ENCODE measurements at places on chromosomes 7 and 10. TPM values are rescaled to one million over a fixed set of nuclear protein-coding genes. Genes with fewer than 3 reads are reported as not detected.
A peak's percentile ranks its signal among the peaks of the same experiment; 100 is the strongest.

The UPK3B gene
- 9.3 TPM for total RNA-seq

The FBXL13 gene
- total RNA-seq, result 1.3 TPM

The UCMA gene
- not detected for total RNA-seq

The EGR2 gene
- 1.7 TPM for total RNA-seq

The OR2A7 gene
- total RNA-seq, result 1.7 TPM

The SUN3 gene
- total RNA-seq, result not detected

The TMEM270 gene
- total RNA-seq, result not detected

The LRRTM3 gene
- not detected for total RNA-seq

The C10orf143 gene
- 12.3 TPM for total RNA-seq

The TSC22D4 gene
- total RNA-seq, result 160 TPM

The GATAD1 gene
- total RNA-seq, result 28.4 TPM

The ZNF680 gene
- 9.7 TPM for total RNA-seq

- no peak overlapping the region for H3K27ac ChIP-seq
- DNase-seq, result no peak
- H3K27me3 ChIP-seq, result no peaks in the 10 kb centered on the region
- no peak overlapping the region for H3K4me3 ChIP-seq
Measured at GRCh38 chr7:141562972-141563371, 11.8 kb downstream of the AGK start.

DNA sequence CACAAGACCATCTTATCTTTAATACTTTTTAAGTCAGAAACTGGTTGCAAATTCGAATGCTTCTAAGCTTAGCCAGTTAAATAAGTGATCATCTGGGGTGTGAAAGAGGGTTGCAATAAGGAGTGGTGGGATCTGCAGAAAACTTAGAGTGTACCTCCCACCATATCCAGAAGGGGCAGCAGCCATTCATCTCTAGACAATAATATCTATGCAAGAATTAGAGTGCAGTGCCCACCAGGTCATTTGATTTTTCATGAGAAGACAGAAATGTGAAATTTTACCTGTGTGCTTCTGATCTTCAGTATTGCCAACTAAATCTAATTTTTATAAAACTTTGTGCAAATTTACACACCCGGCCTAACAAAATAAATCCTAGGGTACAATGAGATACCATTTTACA lies 127.2 kb upstream of the SP4 start:
- no peak overlapping the region for H3K4me3 ChIP-seq
- no peak for DNase-seq
- H3K27me3 ChIP-seq, result no peaks in the 10 kb centered on the region
- H3K36me3 ChIP-seq, result no peaks in the 10 kb centered on the region
- H3K27ac ChIP-seq, result no peak overlapping the region

GRCh38 chr7:123573896-123574467 lies 16.4 kb upstream of the NDUFA5 start:
- DNase-seq, result no peak
- no peak overlapping the region for H3K27ac ChIP-seq
- H3K4me3 ChIP-seq, result no peak overlapping the region

- H3K4me3 ChIP-seq, result no peak overlapping the region
- H3K27ac ChIP-seq, result no peak overlapping the region
- H3K4me1 ChIP-seq, result no peaks in the 10 kb centered on the region
- no peaks in the 10 kb centered on the region for H3K27me3 ChIP-seq
- H3K36me3 ChIP-seq, result no peaks in the 10 kb centered on the region
Measured at GRCh38 chr7:127059475-127059874, 193.3 kb downstream of the GRM8 start.

DNA sequence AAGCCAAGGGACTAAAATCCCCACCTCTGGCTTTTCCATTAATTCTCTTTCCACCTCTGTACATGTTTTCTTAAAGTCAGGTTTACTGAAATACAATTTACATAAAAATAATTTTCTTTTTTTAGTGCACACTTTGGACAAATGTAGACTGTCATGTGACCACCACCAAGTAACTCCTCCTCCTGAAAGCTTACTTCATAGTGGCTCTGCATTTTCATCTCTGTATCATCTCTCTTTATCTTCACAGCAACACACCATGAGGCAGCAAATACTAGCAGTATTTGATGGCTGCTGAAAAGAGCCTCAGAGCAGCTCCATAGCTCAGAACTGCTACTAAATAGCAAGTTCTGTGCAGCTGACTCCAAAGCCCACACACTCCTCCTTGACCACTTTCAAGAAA lies 17.3 kb downstream of the WDFY4 start:
- H3K4me1 ChIP-seq, result no peaks in the 10 kb centered on the region
- no peak overlapping the region for H3K4me3 ChIP-seq
- no peaks in the 10 kb centered on the region for H3K36me3 ChIP-seq
- no peaks in the 10 kb centered on the region for H3K27me3 ChIP-seq
- DNase-seq, result no peak

DNA sequence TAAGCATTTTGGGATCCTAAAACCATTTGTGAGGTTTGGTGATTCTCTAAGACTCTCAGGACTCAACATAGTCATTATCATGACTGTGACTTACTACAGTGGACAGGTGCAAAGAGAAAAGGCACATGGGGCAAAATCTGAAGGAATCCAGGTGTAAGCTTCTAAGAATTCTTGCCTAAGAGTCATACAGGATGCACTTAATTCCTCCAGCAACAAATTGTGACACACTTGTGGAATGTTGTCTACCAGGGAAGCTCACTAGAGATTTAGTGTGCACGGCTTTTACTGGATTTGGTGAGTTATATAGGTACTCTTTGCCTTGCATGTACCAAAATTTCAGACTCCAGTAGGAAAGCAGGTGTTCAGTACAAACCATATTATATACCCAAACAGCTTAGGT lies 47.9 kb downstream of the WAC start:
- no peak overlapping the region for H3K27ac ChIP-seq
- no peak for DNase-seq
- peaks cover 6% of the 10 kb centered on the region for H3K4me1 ChIP-seq

- H3K4me3 ChIP-seq, result no peak overlapping the region
- no peak overlapping the region for H3K27ac ChIP-seq
- H3K4me1 ChIP-seq, result no peaks in the 10 kb centered on the region
- no peaks in the 10 kb centered on the region for H3K36me3 ChIP-seq
- DNase-seq, result no peak
Measured at GRCh38 chr7:19752020-19752419, 21.4 kb downstream of the TMEM196 start.

- no peak for DNase-seq
- H3K4me1 ChIP-seq, result no peaks in the 10 kb centered on the region
- no peak overlapping the region for H3K27ac ChIP-seq
- H3K4me3 ChIP-seq, result no peak overlapping the region
- H3K27me3 ChIP-seq, result peaks cover 4% of the 10 kb centered on the region
Measured at GRCh38 chr7:128732521-128733277, 6.5 kb upstream of the CALU start.

DNA sequence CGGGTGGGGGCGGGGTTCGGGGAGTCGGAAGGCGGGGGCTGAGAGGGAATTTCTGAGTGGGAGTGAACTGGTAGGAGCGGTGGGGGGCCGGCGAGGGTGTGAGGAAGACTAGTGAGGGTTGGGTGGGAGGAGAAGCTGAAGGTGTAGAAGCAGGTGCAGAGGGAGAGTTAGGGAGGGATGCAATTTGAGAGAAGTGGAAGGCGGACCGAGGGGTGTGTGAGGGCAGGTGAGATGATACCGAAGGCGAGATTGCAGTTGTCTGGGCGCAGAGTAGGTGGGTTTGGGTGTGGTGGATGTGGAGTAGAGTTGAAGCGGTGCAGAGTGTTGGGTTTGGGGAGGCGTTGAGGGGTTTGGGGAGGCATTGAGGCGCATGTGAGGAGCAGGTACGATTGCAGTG lies 643 bp downstream of the KAT6B start:
- H3K27ac ChIP-seq, result peak overlapping the region; percentile 81
- peak overlapping the region; percentile 66 for H3K4me3 ChIP-seq
- no peak for DNase-seq
- peaks cover 32% of the 10 kb centered on the region for H3K4me1 ChIP-seq
- no peaks in the 10 kb centered on the region for H3K36me3 ChIP-seq

DNA sequence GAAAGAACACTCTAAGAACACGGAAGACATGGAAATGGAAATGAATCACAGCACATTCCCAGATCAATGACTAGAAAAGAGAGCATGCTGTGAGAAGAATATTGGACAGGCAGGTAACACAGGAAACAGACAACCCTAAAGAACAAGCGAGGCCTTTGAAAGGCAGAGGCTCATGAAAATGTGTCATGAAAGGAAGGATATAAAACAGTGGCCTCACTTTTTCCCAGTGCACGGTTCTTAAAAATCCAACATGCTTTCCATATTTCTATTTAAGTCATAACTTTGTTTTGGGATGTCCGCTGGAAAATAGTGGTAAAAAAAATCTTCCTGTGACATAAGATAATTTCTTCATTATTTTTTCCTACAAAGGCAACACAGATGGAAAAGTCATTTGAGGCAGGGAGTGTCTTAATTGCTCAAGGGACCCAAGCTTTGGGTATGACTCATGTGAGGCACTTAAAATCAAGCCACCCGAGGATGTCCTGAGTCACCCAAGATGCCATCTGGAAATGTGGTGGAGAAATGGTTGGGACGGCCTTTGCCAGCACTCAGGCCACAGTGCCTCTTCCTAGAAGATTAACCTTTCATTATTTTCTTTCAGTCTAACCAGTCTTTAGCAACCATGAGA lies 17.0 kb downstream of the ITIH5 start:
- H3K4me1 ChIP-seq, result no peaks in the 10 kb centered on the region
- H3K27me3 ChIP-seq, result peaks cover 18% of the 10 kb centered on the region
- no peaks in the 10 kb centered on the region for H3K36me3 ChIP-seq
- no peak for DNase-seq
- H3K4me3 ChIP-seq, result no peak overlapping the region

GRCh38 chr10:60883187-60883586 lies 60.8 kb downstream of the RHOBTB1 start:
- DNase-seq, result peak; percentile 3
- no peaks in the 10 kb centered on the region for H3K4me1 ChIP-seq
- no peak overlapping the region for H3K27ac ChIP-seq
- no peaks in the 10 kb centered on the region for H3K36me3 ChIP-seq
- no peak overlapping the region for H3K4me3 ChIP-seq
- peaks cover 2% of the 10 kb centered on the region for H3K27me3 ChIP-seq

GRCh38 chr7:90709501-90710465 lies 113.7 kb downstream of the CDK14 start:
- H3K27ac ChIP-seq, result no peak overlapping the region
- H3K4me1 ChIP-seq, result no peaks in the 10 kb centered on the region
- no peaks in the 10 kb centered on the region for H3K36me3 ChIP-seq
- no peak for DNase-seq
- no peak overlapping the region for H3K4me3 ChIP-seq
- no peaks in the 10 kb centered on the region for H3K27me3 ChIP-seq

DNA sequence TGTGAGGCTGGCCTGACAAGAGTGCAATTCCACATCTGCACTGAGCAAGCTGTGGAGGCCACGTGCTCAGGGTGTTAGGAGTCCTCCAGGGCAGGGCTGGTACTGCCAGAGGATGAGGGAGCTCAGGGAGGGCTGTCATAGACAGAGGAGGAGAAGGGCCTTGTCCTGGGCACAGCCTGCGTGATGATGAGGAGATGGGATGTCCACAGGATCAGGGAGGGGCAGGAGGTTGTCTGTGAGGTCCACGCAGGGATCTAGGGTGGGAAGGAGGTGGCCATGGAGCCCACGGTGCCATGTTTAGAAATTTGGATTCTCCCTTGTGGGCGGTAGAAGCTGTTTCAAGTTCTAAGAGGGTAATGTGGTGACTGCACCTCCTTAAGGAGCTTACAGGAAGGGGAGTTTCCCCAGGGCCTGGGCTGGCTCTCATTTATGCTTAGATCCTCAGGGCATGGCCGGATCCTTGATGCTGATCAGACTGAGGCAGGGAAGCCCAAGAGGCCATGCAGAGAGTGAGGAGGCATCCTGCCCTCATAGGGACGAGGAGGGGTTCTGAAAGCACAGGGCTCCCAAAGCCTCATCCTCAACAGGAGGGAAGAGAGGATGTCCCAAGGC lies 30.3 kb downstream of the CHAT start:
- peaks cover 2% of the 10 kb centered on the region for H3K27me3 ChIP-seq
- peaks cover 2% of the 10 kb centered on the region for H3K4me1 ChIP-seq
- no peak for DNase-seq
- H3K27ac ChIP-seq, result no peak overlapping the region

DNA sequence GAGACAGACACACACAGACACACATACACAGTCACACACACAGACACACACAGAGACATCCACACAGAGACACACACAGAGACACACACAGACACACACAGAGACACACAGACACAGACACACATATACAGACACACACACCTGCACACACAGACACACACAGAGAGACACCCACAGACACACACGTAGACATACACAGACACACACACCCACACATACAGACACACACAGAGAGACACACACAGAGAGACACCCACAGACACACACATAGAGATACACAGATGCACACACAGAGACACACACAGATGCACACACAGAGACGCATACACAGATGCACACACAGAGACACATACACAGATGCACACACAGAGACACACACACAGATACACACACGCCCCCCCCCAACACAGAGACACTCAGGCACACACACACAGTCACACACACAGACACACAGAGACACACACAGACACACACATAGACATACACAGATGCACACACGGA lies 58.5 kb downstream of the GATA3 start:
- no peak overlapping the region for H3K4me3 ChIP-seq
- H3K36me3 ChIP-seq, result no peaks in the 10 kb centered on the region
- H3K27ac ChIP-seq, result no peak overlapping the region
- DNase-seq, result no peak
- no peaks in the 10 kb centered on the region for H3K27me3 ChIP-seq

DNA sequence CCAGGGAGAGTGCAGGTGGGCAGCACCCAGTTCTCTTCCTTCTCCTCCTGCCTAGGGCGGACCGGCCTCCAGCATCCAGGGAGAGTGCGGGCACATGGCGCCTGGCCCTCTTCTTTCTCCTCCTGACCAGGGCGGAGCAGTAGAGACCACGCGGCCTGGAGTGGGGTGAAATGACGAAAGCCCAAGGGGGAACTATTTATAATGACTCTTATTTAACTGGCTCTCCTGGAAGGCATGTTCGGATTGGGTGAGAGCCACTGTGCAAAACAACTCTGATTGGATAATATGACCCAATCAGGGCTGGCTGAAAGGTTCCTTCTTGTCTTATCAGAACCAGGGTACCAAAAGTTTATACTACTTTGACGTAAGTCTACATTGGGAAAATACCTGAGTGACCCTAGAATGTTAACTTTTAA lies 63.1 kb downstream of the ZNF37A start:
- H3K27me3 ChIP-seq, result peaks cover 6% of the 10 kb centered on the region
- no peak for DNase-seq
- no peaks in the 10 kb centered on the region for H3K4me1 ChIP-seq

- H3K27me3 ChIP-seq, result no peaks in the 10 kb centered on the region
- H3K27ac ChIP-seq, result peak overlapping the region; percentile 34
- H3K4me1 ChIP-seq, result peaks cover 74% of the 10 kb centered on the region
- DNase-seq, result no peak
Measured at GRCh38 chr7:36284456-36285090, 105.1 kb upstream of the ANLN start.

All from T-cell (primary cell).